Right renal cortex interstitium (tissue), 3 donors: ENCODE measurements at places on chromosomes 7 and 10.

GRCh38 chr10:129942936-129943715, 20.9 kb downstream of the EBF3 start:
- no peak for DNase-seq

DNA sequence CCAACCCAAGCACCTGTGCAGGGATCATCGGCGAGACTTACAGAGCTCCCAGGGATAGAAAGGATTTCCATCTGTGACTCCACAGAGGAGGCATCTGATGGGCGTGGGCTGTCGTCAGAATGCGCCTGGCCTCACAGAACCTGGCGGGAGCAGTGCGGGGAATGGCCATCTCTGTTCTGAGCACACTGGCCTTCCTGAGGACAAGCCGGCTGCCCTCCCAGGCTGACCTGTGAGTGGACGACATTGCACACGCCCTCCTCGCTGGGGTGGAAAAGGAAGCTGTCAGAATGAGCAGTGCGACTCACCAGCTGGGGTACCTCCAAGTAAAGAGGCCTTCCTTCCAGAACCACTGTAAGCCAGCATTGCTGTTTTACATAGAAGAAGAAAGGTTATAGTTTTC, 234.6 kb upstream of the PITRM1 start:
- DNase-seq = no peak

DNA sequence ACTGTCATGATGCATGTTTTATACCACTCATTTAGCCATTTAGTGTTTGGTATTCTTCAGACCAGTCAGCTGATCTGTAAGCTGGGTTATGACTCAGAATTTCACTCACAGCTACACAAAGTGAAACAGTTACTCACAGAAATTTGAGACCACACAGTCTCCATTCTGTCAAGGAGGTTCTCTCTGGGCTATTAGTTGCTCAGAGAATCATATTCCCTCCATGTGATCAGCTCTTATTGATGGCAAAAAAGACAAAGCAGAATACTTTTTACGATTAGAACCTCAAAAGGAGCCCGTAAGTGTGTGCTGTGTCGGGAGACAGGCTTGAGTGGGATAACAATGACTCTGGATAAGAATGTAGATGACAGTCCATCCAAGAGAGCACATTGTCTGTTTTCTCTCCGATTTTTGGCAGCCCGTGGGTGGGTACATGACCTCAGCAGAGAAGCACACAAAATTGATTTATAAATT, 277.6 kb upstream of the SORCS1 start:
- DNase-seq = no peak

- DNase-seq = no peak
Measured at GRCh38 chr10:34018129-34018528, 683.7 kb upstream of the NRP1 start.

DNA sequence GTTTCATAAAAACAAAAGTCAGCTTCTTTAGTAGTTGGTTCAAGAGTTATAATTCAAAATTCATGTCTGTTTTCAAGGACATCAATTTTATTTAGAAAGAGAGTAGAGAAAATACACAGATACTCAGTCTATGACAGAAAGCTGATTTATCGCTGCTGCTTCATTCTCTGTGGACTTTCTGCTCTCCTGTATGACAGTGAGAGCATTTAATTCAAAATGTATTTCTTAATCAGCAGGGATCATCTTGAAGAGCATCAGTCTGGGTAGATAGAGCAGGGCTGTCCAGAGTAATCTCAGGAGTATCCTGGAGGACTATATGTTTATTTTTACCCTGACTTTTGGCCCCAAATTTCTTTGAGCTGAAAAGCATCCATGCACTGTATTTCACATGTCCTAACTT, 1676.7 kb downstream of the REEP3 start:
- DNase-seq = no peak

- DNase-seq = no peak
Measured at GRCh38 chr10:68474021-68474420, 2.2 kb upstream of the DNA2 start.

- DNase-seq = no peak
Measured at GRCh38 chr10:76887223-76888010, 750.2 kb downstream of the KCNMA1 start.

DNA sequence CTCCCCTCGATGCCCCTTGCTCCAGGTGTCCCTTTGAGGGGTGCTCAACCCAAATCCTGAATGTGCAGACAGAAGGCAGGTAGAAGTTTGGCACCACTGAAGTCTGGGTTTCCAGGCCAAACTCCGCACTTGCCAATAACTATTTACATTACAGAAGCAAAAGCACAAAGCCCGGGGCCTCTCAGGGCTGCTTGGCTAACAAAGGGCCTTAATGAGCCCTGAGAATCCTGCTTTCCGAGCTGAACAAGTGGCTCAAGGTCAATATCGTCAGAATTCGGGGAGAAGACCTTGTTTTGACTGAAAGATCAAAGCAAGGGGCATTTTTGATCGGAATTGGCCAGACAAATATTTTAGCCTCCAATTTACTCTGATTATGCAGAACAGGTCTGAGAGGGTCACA, 189.9 kb downstream of the HERPUD2 start:
- no peak for DNase-seq

GRCh38 chr7:148403466-148403993, 187.0 kb upstream of the C7orf33 start:
- DNase-seq = no peak

DNA sequence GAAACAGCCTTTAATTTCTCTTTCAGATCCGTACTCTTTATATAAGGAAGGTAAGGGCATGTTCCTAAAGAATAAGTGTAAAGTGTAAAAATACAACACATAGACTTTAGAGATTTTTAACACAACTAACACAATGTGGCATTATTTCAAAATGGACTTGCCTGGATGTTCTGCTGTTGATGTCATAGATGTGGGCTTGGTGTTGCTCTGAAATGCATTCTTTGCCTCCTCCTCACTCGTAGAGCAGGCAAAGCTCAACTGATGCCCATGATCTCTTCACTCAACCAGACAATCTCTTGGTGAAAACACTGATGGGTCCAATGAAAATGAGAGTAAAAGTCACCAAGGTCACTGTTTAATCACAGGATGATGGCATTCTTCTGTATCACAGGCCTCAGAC, 174.2 kb upstream of the TCERG1L start:
- DNase-seq = no peak

- no peak for DNase-seq
Measured at GRCh38 chr7:20393616-20394015, 62.9 kb downstream of the ITGB8 start.

GRCh38 chr7:113487925-113488731, 369.8 kb upstream of the SMIM30 start:
- DNase-seq = no peak

GRCh38 chr10:103781329-103782061, 73.9 kb downstream of the SH3PXD2A start:
- DNase-seq = no peak

DNA sequence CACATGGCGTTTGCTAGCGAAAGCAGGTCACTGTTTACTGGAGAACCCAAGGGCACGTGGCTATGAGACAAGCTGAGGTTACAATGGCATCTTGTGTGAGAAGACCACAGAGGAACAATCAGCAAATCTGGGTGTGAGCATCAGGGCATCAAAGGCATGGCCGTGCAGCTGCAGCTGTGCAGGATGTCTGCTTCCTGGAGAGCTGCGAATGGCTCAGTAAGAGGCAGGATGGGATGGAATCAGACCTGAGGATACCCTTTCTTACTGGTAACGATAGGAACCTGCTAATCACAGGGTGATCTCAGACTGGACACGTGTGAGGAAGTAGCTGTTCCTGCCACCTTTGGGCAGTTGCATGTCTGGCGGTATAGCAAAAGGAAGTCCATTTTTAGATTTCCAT, 119.5 kb downstream of the RNF216 start:
- DNase-seq = no peak

DNA sequence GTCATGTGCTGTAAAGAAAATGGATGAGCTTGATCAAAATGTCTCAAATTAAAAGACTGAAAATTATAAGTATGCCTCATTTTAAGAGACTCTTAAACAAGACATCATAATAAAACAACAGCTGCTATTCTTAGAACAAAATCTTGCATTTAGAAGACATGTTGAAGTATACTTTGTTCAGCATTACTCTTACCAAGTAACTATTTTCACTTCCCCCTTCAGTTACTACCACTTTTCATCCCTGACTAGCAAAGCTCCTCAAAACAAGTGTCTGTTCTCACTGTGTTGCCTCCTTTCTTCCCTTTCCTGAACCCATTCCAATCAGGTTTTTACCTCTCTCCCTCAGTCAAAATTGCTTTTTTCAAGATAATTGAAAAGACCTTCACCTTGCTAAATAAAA, 31.6 kb downstream of the ELAPOR2 start:
- DNase-seq = no peak

- DNase-seq = no peak
Measured at GRCh38 chr7:119888251-119888650, 384.7 kb upstream of the KCND2 start.

GRCh38 chr10:94108200-94108599, 114.5 kb downstream of the PLCE1 start:
- DNase-seq = no peak

DNA sequence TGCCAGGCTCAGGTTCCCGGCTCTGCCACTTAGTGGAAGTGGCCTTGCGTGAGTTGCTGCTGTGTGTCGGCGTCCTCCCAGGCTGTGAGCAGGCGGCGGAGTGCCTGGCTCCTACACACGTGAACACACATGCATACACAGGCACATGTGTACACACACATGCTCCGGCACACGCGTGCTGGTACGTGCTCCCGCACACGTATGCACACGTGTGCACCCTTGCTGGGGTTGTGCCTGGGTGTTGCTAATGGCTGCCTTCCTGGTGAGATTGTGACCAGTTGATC, 107.6 kb downstream of the INPP5A start:
- no peak for DNase-seq

GRCh38 chr10:25306386-25306785, 131.6 kb downstream of the GPR158 start:
- DNase-seq = no peak

DNA sequence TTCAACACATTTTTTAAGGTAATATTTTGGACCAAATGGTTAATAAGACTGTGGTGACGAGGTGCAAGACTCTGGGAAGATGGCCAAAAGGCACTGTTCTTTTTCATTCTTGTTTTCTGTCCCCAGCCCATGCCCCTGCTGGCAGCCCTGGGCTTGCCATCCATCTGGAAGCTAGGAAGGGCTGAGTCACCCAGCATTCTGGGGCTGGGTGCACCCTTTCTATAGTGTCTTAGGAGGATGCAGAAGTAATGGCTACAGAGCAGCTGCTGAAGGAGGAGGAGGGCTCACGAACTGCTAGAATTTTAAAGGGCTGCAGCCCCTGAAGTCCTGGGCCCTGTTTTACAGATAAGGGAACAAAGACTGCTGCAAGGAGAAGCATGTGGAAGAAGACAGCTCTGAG, 42.8 kb upstream of the ZNF32 start:
- DNase-seq = no peak

DNA sequence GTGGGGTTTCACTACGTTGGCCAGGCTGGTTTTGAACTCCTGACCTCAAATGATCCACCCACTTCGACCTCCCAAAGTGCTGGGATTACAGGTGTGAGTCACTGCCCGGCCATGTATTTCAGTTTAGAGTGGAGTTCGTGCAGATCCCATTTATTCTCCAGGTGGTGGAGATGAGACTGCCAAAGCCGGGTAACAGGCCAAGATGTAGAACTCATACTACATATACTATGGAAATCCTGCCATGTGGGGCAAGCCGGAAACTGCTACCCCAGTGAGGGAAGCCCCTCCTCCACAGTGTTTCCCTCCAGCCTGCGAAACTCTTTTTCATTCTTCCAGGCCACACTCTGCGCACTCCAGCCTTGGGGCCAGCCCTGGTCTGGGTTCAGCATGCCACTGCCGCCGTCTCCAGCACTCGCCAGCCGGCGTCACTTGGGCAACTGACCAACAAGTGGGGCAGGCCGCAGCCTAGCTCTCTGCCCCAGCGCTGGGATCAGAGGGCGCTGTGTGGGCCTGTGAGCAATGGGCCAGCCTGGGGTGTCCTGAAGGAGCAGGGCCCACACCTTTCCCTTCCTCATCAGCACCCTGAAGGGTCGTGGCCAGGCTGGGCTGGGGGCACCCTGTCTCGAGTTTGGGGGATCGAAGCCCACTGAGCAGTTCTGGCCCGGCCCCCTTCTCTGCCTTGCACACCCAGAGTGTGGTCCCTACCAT, 122.0 kb downstream of the TRRAP start:
- no peak for DNase-seq

DNA sequence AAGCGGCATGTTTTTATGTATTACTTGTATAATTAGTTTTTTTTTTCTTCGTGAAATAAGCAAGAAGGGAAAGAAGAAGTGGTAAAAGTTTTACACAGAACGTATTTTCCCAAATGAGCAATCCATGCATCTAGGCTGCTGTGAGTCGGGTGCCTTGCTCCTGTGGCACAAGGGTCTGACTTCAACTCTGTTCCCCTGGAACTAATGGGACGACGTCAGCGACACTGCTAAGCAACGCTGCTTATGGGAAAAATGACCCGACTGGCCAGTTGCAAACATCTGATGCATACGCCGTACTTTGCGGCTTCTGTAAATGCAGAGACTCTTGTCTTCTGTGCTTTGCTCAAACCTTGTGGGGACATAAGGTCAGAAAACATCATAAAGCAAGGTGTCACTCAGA, 66.3 kb downstream of the MPP7 start:
- no peak for DNase-seq

DNA sequence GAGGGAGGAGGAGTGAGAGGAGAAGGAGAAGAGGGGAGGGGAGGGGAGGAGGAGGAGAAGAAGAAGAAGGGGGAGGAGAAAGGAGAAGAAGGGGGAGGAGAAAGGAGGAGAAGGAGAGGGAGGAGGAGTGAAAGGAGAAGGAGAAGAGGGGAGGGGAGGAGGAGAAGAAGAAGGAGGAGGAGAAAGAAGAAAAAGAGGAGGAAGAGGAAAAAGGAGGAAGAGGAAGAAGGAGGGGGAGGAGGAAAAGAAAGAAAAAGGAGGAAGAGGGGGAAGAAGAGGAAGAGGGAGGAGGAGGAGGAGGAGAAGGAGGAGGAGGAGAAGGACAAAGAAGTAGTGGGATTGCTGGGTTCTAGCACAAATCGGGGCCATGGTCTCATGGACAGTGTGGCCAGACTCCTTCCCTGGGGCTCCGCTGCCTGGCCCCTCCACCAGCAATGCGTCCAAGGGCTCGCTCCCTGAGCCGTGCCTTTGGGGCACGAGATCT, 4.2 kb upstream of the MAFK start:
- no peak for DNase-seq

DNA sequence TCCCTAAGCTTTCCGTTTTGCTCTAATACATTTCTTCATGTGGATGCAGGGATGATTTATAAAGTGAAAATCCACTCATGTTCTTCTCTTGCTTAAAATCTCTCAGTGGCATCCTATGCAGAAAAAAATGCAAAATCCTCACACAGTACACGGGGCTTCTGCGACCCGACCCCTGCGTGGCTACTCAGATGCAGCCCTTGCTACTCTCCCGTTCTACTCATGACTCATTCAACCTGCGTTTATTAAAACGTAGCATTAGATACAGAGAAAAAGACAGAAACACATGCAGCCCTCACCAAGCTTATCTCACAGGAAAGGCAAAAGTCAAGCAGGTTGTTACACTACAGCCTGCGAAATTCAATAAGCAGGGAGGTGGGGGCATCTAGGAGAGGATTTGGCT, 284.4 kb upstream of the PFKP start:
- no peak for DNase-seq
